SHP77 treated with DMSO at 0.1 percent for 48 hours (cell line): ENCODE measurements at places on chromosomes 13 and 19.

- DNase-seq: no peak
Measured at GRCh38 chr19:35987571-35987896, 7.5 kb upstream of the SDHAF1 start.

DNA sequence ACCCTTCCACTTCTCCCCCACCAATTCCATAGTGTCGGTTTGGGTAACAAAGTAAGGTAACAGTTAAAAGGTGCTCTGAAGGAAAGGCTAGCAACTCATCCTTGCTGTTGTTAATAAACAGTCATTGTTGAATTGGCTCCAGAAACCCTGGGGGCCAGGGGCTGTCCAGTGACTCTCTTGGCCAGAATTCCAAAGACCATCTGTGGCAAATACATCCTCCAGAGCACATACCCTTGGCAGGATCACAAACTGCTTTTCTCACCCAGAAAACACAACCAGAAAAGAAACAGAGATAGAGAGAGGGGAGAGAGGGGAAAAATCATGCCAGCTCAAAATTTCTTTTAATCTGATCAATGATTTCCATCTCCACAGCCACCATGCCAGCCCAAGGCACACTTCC lies 22.1 kb downstream of the CACNA1A start:
- DNase-seq: no peak

GRCh38 chr13:36840718-36841250 lies 21.8 kb downstream of the RFXAP start:
- no peak for DNase-seq

GRCh38 chr13:79604752-79605151 lies 123.8 kb downstream of the NDFIP2 start:
- no peak for DNase-seq

GRCh38 chr19:17625980-17626379 lies 62.2 kb downstream of the UNC13A start:
- no peak for DNase-seq

DNA sequence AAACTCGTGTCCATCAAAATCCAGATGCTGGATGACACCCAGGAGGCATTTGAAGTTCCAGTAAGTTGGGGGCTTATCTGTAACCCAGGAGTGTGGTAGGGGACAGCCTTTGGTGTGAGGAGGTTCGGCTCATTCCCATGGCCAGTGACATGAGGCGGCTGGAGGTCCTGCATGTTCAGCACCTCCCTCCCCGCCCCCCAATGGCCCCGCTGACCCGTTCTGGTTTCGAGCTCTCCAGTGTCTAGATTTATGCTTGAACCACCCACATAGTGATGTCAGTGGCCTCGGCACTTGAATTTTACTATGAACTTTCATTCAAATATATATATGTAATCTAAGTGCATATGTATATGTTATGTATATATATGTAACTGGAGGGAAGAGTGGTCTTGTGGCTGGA lies 36.3 kb upstream of the RNF113B start:
- no peak for DNase-seq

- DNase-seq: peak; percentile 86
Measured at GRCh38 chr19:10580979-10581631, 6.0 kb downstream of the AP1M2 start.

- peak; percentile 27 for DNase-seq
Measured at GRCh38 chr19:18419195-18419698, at the start of gene SSBP4. TSS of gene SSBP4 (plus strand) at chr19:18419398. CDS start at chr19:18419649, 251 bp downstream.
